Activated CD4-positive, alpha-beta T cell treated with anti-CD3 and anti-CD28 coated beads, Interleukin-2, amount 10 ng/mL, durations not matched to agents 7 days and 5 days (primary cell): ENCODE measurements at places on chromosomes 12 and 14.

GRCh38 chr12:116426391-116427136 lies 132.6 kb upstream of the MAP1LC3B2 start:
- DNase-seq: no peak

GRCh38 chr14:106308839-106309389 lies 782.5 kb downstream of the TMEM121 start:
- DNase-seq: peak; percentile 88

- no peak for DNase-seq
These were observed 797 bp downstream of the UNG start for GRCh38 chr12:109098183-109098604.

DNA sequence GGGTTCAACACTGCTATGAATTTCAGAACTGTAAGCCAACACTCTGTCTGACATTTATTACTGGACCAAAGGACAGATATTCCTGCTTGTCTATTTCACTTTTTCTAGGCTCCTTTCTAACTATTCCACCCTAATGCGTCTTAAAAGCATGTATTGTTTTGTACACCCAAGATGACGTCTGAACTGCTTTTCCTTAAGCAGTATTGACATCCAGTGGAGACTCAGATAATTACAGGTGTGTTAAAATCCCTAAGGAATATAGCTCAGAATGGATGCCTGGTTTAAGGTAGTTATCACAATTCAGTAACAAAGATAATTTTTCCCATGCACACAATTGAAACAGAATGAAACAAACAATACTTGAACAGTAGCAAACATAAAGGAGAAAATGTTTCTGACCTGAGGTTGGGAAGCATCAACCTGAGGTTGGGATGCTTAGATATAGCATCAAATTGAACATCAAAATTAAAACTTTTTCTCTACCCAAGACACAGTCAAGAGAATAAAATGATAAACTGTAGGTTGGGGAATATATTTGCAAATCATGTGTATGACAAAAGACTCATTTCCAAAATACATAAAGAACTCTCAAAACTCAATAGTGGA lies 93.7 kb upstream of the PTPRR start:
- no peak for DNase-seq

DNA sequence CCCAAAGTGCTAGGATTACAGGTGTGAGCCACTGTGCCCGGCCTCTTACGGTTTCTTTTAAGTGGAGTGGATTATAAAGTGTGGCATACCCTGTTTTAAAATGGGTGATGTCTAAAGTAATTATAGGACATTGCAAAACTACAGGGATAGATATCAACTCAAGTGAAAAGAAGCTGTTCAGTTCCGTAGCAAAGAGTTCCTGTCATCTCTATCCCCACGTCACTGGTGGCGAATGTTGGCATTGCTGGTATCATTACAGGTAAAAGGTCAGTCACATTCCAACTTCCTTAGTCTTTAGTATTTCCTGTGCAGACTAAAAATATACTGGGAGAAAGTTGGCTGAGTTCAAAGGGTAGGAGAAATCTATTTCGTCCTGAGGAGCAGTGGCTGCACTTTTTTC lies 95.6 kb upstream of the SLC38A2 start:
- DNase-seq: no peak

DNA sequence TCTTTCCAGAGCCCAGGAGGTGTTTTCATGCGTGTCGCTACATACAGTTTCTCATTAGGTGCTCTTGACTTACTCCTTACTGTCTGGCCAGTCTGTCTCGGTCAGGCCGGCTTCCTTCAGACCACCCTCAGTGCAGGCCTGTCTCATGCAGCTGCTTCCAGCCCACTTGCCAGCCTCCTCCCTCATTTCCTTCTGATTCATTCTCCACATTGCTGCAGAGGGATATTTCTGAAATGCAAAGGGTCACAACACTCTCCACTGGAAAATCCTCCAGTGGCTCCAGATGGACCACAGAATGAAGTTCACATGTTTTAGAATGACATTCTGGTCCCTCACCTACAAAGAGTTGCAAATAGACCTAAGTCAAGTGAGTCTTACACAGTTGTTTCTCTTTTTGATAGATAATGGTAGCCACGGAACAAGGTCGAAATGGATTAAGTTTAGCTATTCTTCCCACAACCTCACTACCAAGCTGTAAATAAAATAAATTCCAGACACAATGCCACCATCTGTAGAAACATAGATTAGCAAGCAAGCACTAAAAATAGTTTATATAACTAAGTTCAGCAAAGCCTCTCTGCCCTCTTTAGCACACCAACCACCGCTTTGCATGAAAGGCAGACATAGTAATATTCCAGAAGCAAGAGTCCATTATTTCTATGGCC lies 146.9 kb downstream of the ESR2 start:
- no peak for DNase-seq

DNA sequence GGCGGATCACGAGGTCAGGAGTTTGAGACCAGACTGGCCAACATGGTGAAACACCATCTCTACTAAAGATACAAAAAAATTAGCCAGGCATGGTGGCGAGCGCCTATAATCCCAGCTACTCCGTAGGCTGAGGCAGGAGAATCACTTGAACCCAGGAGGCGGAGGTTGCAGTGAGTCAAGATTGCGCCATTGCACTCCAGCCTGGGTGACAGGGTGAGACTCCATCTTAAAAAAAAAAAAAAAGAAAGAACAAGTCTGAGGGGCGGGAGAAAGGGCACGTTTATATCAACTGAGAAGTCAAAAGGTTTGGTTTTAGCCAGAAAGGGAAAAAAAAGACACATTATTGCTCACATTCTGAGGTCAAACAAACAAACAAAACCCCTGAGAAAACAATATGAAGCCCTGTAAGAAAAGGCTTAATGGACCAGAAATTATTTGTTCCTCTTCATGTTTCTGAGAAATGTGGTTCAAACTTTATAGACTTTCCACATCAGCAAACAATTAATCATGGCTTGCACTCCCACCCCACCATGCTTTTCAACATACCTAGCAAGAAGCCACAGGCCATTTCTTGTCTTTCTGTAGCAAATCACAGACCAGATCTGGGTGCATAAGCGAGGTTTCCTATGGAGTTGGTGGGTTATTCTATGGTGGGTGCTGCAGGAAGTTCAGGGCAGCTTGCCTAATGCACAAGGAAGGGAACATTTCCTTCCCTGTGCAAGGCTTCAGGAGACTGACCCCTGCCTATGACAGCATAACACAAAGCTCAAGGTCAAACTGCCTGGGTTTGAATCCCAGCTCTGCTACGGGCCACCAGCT lies 80.1 kb downstream of the SSPN start:
- no peak for DNase-seq

GRCh38 chr12:117047810-117048584 lies 51.2 kb downstream of the TESC start:
- no peak for DNase-seq

- no peak for DNase-seq
These were observed 77.8 kb downstream of the FERMT2 start for GRCh38 chr14:52873065-52873464.

DNA sequence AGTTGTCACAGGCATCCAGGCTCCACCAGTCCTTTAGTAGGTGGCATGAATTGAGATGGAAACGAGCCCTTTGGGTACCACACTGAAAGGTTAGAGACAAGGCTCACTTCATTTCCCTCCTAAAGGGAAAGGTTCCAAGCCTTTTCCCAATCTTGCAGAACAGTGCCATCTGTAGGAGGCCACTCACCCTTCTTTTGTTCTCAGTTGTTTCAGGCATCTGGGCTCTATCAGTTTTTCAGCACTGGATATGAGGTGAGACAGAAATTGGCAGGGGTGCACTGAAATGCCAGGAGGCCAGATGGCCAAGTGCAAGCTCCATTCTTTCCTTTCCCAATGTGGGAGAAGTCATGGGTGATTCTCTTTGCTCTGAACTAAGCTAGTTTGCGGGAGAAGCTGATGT lies 15.2 kb downstream of the FBXO33 start:
- no peak for DNase-seq

GRCh38 chr12:6363330-6364043 lies 11.9 kb downstream of the SCNN1A start:
- DNase-seq: peak; percentile 59

DNA sequence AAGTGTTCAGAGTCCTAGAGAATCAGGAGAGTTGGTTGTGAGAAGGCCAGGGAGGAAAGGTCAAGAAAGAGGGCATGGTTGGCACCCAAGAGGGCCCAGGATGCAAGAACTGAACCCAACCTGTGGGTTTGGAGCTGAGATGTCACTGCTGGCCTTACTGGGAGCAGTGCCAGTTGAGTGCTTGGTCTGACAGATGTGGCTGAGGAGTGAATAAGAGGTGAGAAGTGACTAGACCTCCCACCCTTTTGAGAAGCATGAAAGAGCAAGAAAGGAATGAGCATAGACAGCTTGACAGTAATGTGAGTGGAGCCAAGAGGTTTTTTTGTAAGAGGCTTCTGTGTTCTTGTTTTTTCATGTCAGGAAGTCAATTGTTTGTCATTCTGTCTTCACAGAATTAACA lies 95.3 kb downstream of the FGD4 start:
- no peak for DNase-seq

- no peak for DNase-seq
These were observed 2.5 kb upstream of the SMARCD1 start for GRCh38 chr12:50082644-50083043.
